ENCODE measurements at places on chromosomes 2 and 18. TPM values are rescaled to one million over a fixed set of nuclear protein-coding genes. Genes with fewer than 3 reads are reported as not detected.

DNA sequence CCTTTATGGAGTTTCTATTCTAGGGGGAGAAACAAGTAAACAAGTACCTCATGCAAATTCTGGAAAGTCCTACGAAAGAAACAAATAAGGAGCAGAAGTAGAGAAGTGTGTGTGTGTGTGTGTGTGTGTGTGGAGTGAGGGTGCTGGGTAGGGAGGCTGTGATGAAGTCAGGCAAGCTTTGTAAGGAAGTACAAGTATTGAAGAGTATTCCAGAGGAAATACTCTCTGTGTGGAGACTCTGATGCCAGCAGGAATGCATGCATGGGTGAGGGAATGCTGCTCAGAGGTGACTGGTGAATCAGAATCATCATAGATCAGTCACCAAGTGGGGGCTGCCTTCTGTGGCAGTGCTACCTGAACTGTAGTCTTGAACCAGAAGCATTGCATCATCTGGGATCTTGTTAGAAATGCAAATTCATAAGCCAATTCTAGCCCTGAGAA is 34.5 kb downstream of the SLC4A3 start:
- DNase-seq: peak; percentile 45

MRO gene
- not detected for total RNA-seq

DNA sequence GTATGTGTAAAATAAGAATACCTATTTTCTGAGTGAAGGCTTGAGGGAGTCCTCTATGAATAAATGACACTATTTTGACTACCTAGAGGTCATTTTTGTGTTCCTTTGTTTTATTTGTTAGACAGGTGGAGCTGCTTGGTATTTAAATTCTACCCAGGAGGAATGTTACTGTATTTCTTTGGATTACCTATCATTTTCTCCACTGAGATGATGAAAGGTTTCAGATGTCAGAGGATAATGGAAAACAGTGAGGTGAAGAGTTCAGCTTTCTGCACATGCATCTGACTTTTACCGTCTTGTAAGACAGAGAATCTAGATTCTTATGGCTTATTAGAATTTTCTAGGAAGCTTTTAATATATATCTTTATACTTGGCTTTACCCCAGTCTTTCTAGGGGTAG is 689.8 kb upstream of the NXPH2 start:
- no peak for DNase-seq

DNA sequence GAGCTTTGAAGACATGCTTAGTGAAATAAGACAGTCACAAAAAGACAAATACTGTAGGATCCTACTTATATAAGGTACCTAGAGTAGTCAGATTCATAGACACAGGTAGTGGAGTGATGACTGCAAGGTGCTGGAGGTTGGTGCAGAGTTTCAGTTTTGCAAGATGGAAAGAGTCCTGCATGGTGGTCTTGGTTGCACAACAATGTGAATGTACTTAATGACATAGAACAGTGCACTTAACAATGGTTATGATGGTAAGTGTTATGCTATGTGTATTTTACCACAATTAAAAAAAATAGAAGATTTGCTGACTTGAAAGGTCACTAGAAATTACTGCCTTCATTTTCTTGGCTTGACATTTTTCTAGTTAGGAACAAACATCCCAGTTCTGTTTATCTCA is 9.5 kb downstream of the CERS6 start:
- peak; percentile 68 for DNase-seq

KCNF1 gene
- not detected for total RNA-seq

GRCh38 chr18:9474108-9474982 is 968 bp upstream of the RALBP1 start:
- peak; percentile 87 for DNase-seq

DNA sequence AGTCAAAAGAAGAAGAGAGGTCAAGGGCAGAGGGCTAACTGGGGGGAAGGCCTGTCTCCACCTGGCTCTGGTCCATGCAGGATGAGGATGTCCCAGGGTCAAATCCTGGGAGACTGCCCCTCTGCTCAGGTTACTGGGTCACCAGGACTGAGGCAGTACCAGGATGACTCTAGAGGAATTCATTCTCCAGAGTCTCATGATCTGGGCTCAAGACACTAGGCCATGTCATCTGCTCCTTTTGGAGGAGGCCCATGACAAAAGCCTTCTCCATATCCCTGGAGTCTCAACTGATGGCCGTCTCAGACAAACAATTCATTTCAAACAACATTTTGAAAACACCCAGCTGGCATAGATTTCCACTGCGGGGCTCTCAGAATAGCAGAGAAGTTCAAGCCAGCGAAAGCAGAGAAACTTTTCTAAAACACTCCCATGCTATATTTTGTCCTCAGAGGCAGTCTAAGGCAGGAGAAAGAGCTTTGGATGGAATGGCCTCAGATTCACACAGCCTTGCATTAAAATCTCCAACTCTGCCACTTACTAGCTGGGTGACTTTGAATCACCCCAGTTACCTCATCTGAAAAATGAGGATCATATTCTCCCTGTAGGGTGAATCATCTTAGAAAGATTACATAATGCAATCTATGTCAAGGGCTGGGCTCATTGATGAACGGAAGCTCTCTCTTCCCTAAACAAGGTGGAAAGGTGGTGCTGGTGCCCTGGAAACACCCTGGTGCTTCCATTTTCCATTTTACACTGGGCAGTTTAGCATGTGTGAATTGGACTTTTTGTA is 48.8 kb upstream of the LCLAT1 start:
- DNase-seq: no peak

TFPI gene
- total RNA-seq: 110 TPM

Data from fibroblast of villous mesenchyme (primary cell).